ENCODE measurements at places on chromosomes 11 and 22.

DNA sequence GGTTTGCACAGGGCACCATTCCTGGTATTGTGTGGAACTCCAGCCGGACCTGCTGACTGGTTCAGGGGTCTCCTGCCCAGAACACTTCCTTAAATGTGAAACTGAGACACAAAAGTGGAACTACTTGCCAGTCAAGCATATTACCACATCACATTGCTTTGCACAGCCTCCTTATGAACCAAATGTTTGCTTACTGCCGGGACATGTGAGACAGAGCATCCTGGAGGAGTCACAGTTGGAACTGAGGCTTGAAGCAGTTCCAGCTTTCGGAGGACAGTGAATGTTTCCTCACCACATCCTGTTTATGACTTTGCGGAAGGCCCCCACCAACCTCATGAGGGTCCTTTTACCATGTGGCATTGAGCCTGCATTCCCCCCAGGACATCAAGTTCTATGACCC lies 105.8 kb upstream of the ARHGAP42 start:
- DNase-seq: no peak

DNA sequence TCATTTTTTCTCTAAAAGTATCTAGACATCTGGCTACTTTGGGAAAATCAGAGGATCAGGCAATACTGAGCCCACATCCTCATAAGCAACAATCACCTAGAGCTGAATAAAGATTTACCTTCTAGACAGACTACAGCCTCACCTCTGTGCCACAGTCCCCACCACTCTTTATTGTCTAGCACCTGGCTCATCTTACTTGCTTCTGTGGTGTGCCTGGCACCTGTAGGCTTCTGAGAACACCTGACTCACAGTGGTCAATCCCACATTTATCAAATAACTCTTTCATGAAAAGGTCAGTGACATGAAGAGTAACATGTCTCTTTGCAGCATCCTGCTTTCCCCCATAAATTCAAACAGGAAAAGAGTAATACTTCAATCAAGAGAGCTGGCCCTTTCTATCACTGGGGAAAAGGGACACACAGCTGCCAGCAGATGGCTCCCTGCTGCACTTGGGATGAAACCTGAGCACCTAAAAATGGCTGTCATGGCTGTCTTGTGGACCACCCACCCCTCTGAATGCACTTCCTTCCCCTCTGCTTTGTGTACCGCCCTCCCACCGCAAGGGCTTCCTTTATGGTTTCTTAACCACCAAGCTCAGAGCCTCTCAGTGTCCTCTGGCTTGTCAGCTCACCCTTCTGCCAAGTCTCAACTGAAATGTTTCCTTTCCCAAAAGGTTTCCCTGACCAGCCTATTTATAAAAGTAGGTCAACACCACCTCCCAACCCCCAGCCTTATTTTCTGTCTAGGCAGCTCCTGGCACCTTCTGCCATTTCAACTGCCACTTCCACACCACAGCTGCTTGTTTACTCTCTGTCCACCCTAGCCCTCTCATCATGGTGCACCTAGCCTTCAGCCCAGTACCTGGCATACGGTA lies 9.3 kb downstream of the TFIP11 start:
- peak; percentile 40 for DNase-seq

GRCh38 chr11:61542024-61542461 lies 33.5 kb downstream of the LRRC10B start:
- DNase-seq: no peak

DNA sequence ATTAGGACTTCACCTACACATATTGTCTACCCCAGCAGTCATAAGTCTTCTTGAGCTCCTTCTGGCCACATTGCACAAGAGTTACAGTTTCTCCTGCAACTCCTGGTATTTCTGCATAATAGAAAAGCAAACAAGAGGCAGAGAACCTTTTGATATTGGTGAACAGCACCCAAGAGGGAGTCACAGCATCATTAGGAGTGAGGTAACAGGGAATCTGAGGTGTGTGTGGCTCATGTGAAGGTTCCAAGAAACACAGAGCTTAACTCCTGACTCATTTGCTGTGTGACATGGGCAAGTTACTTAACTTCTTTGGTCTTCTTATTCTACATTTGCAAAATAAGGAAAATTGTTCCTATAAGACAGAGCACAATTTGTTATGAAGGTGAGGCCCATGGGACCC lies 374.6 kb downstream of the INSC start:
- no peak for DNase-seq
